ENCODE measurements at places on chromosomes 1 and 21.

DNA sequence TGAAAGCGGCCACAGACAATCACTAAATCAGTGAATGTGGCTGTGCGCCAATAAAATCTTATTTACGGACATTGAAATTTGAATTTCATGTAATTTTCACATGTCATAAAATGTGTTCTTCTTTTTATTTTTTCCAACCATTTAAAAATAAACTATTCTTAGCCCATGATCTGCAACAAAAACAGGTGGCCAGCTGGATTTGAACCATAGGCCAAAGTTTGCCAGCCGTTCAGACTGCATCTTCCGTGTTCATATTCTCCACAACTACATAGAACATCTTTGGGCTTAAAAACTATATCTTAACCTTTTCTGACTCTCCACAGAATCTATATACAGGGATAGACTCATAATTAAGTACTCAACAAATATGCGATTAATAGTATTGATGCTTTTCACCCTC, 81.2 kb upstream of the RALGPS2 start:
- DNase-seq, result no peak

DNA sequence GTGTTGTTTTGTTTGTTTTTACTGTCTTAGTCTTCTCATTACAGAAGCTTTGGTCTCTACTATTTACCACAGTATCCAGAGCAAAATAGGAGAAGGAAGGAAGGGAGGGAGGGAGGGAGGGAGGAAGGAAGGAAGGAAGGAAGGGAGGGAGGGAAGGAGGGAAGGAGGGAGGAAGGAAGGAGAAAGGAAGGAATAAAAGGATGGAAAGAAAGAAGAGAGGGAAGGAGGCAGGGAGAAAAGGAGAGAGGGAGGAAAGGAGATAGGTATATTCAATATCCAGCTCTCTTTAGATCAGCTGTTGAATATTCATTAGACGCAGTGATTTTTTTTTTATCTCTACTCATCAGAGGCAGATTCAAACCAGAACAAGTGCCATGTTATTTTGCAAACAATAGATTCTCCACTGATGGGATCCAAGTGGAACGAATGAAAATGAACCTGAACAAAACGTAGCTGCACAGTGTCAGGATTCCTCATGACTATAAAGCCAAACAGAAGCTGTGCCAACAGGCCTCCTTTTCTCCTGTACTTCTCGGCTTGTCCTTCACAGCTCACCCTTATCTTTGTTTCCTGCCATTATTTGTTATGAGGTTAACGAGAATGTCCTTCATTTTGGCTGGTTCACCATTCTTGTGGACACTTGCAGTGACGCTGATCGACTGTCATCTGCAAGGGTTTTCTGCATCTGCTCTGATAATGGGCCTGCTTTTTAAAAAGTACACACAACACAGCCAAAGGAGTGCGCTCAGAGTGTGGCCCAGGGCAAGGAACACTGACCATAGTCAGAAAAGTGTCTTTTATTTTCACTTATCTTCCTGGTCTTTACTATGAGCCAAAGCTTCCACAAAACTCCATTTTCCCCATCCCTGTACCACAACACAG, 7.8 kb upstream of the NTPCR start:
- no peak for DNase-seq

- DNase-seq, result no peak
These were observed 663 bp upstream of the GBP6 start for GRCh38 chr1:89363196-89363595.

- DNase-seq, result no peak
These were observed 21.5 kb downstream of the NFYC start for GRCh38 chr1:40712997-40713396.

DNA sequence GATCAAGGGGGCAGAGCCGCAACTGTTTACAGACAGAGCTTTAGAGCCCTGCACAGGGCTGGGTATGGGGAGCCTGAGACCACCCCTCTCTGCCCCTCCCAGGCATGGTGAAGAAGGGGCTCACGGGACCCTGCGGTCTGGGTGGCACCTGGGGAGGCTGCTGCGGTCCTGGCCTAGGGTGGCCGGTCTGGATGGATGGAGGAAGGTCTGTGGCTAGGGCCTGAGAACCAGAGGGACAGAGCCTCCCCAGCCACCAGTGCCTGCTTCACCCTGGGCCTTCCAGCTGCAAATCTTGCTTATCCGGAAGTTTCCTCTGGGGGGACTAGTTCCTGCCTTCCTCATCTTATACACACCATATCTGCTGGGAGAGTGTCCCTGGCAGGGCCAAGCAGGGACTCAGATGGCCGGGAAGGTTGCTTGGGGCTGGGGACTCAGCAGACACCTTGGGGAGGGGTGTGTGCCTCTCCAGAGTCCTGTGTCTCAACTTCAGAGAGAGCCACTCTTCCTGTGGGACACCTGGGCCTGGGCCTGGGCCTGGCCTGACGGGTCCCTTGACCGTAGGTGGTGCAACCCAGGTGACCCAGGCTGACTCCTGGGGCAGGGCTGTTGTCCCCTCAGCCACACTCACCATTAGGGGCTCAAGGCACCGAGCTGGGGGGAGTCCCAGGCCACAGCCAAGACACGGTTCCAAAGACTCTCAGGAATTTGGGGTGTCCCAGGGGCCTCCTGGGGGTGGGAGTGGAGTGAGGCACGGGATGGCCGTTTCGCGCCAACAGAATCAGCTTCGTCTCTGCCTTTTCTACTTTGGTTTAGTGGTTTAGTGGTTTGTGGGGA, 52.0 kb upstream of the ACTRT2 start:
- no peak for DNase-seq

DNA sequence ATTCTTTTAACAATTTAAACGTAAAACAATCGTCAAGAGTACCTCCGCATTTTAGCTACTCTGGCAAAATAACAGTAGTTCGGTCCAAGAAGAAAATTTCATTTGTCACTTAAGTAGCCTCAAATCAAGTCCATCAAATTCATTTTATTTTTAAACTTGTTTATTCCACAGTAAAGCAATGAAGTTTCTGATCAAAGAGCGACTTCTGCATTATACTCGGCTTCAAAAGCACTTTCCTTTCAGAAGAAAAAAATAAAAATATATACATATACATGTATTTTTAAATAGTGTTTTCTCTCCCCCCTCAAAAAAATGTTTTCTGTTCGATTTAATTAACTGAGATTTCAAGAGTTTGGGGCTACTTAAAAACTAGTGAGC, 115.0 kb downstream of the RERE start:
- no peak for DNase-seq
